ENCODE measurements at places on chromosomes 1 and 21.

GRCh38 chr1:25197235-25197975 is 34.9 kb downstream of the SYF2 start:
- no peak for DNase-seq

DNA sequence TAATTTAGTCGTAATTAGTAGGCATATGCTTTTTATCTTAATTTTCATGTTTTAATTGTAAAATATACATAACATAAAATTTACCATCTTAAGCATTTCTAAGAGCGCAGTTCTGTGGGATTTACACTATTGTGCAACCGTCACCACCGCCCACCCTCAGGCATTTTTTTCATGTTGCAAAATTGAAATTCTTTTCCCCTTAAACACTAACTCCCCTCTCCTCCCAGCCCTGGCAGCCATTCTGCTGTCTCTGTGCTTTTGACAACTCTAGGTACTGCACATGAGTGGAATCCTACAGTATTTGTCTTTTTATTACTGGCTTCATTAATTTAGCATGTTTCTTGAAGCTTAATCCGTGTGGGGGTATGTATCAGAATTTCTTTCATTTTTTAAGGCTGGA is 7.8 kb downstream of the PIK3CD start:
- no peak for DNase-seq

GRCh38 chr1:229209816-229210215 is 61.1 kb upstream of the RAB4A start:
- DNase-seq, result no peak

DNA sequence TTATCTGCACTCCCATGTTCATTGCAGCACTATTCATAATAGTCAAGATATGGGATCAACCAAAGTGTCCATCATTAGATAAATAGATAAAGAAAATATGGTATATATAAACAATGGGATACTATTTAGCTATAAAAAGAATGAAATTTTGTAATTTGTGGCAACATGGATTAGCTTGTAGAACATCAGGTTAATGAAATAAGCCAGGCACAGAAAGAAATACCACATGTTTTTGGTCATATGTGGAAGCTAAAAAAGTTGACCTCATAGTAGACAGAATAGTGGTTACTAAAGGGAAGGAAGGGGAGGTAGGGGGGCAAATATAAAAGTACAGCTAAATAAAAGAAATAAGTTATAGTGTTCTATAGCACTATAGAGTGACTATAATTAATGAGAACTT is 68.5 kb downstream of the SCMH1 start:
- no peak for DNase-seq

DNA sequence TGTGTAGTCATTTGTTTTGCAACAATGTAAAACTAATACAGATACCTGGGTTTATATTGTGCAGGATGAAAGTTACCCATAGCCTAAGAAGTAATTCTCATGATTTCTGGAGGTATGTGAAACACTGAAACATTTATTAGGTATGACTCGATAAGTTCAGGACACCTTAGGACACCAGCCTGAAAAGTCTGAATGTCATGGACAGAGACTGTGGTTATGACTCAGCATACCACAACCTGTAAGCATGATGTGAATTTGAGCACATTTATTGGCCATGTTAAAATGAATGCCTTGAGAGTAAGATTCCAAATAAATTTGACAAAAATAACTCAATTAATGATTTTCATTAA is 1471.7 kb upstream of the B3GALT2 start:
- no peak for DNase-seq

DNA sequence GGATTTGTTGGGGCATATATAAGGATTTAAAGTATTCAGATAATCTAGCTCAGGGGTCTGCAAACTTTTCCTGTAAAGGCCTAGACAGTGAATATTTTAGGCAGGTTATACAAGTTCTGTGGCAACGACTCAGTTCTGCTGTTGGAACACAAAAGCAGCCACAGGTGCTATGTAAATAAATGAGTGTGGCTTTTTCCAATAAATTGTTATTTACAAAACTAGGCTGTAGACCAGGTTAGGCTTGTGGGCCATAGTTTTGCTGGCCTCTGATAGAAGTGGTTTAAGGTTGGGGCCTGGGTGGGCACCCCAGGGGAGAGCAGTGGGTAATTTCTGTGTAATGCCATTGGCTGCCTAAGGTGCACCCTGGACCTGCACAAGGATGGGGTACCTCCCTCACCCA is 16.9 kb upstream of the IGFN1 start:
- DNase-seq, result no peak

- DNase-seq, result no peak
These were observed 93.8 kb downstream of the MTR start for GRCh38 chr1:236888903-236889302.

- DNase-seq, result no peak
These were observed 136.1 kb downstream of the KIF26B start for GRCh38 chr1:245290836-245291235.

DNA sequence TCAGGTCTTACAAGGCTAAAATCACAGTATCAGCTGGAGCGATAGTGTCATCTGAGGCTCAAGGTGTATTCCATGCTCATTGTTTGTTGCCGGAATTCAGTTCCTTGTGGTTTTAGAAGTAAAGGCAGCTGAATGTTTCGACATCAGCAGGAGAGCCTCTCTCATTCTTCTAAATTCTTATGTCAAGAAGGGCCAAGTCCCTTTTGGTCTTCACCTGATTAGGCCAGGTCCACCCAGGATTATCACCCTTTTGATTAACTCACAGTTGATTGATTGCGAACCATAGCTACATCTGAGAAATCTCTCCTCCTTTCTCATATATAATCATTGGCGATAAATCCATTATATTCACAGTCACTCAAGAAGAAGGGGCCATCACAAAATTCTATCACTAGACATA is 806.7 kb upstream of the PRMT6 start:
- no peak for DNase-seq

All from CD4-positive, alpha-beta T cell treated with Interleukin-10 for 1 hour (primary cell).